Stimulated activated CD4-positive, alpha-beta T cell treated with anti-CD3 and anti-CD28 coated beads, Interleukin-1b, Interleukin-23, amount 100 ng/mL, for 4 hours (primary cell): ENCODE measurements at places on chromosomes 2 and 18.

GRCh38 chr2:46870051-46870839 lies 45.4 kb downstream of the MCFD2 start:
- DNase-seq, result no peak

- no peak for DNase-seq
These were observed 38.5 kb downstream of the ROCK2 start for GRCh38 chr2:11305958-11306357.

DNA sequence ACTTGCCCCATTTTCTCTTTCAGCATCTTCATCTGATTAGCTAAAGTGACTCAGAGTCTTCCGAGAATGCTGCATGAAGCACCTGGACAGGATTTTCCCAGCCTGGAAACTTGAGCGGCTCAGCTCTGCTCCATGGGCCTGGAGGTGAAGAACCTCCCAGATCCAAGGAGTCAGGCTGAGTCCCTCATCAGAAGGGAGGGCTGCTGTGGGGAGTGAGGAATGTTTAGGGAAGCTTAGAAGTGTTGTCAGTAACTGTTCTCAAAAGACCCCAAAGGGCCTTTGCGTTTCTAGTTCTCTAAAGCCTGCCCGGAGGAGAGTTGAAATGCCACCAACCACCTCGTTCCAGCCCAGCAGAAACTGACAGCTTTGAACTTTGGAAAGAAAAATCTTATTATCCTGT lies 157.1 kb downstream of the CLIP4 start:
- DNase-seq, result no peak

DNA sequence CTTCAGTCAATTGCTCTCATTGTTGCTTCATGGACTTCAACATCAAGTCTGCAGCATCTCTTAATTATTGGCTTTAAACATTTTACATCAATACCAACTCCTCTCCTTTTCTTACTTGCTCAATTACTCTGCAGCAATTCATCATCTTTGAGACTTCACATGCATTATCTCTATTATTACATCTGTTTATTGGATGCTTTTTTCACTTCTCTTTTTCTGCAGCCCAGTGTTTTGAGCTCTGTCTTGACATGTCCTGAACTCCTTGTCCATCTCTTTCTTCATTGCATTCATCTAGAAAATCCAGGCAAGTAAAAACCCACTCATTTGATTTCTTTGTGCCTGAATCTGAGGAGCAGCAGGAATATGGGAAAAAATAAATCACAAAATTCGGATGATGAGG lies 647.9 kb downstream of the PLCL1 start:
- no peak for DNase-seq
